ENCODE measurements at places on chromosomes 11 and 22.

- no peak for DNase-seq
These were observed 225.0 kb downstream of the JRKL start for GRCh38 chr11:96614846-96615245.

- no peak for DNase-seq
These were observed 160.5 kb upstream of the DDI1 start for GRCh38 chr11:103875855-103876510.

GRCh38 chr11:122322329-122322728, 206.3 kb upstream of the BLID start:
- no peak for DNase-seq

GRCh38 chr11:130370845-130371590, 56.3 kb upstream of the ZBTB44 start:
- no peak for DNase-seq

GRCh38 chr11:46251954-46252353, 25.5 kb upstream of the CREB3L1 start:
- no peak for DNase-seq

GRCh38 chr11:12103411-12104225, 6.8 kb upstream of the MICAL2 start:
- DNase-seq, result no peak

DNA sequence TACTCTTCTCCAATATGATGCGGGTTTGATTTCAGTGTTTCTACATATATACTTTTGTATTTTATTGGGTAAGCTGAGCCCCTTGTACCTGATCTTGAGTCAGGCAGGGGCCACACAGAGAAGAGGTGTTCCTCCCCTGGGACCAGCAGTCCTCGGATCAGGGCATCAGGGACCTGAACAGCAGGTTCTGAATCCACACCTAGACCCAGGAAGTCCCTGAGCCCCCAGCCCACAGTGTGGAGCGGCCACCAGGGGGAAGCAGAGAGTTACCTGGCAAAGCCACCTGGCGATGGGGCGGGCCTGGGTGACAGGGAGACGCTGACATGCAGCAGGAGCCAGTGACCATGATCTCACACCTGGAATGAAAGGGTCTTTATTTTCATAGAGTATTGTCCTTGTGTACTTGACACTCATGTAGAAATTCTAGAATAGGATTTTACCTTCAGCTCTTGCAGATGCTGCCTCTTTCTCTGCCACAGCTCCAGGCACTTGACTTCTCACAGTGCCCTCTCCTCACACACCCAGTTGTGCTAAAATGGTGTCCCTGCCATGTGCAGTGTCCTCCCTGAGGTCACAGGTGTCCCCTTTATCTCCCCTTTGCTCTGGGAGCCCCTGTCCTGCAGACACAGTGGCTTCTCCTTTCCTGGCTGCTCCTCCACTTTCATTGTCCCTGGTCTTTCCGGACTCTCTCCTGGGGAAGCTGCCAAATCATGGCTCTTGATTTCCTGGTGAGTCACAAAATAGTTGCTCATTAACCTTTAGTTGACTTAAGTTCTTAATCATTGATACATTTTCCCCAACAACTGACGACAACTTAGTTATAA, 48.5 kb downstream of the GGTLC2 start:
- no peak for DNase-seq

DNA sequence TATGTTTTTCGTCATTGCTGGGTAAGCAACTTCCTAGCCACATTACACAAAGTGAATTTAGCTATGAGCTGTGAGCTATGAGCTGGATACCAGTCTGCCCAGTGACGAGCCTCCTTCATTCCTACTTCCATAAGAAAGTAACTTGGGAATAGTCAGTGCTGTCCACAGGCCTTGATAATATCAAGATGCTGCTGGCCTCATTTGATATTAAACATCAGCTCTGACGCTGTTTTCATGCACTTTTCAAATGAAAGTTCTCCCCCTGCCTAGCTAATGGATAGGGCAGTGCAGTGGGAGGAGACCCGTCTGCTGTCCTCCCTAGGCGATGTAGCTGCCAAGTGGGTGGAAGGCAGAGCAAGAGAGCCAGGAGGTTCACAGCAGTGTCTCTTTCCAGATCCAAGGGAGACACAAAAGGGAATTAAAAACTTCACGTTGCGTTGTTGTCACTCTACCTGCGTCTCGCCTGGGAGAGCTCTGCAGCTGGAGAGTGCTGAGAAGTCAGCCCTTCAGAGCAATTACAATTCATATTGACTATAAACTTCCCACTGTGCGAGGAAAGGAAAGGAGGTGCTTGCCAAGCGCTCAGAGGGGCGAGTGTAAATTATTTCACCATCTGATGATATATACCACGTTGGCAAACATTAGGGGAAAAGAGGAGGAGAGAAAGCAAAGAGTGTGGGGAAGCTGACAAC, 861.4 kb downstream of the NTM start:
- no peak for DNase-seq

GRCh38 chr22:32950366-32950765, 107.8 kb downstream of the SYN3 start:
- DNase-seq, result no peak

- DNase-seq, result no peak
These were observed 146.5 kb downstream of the ELP4 start for GRCh38 chr11:31656051-31656450.
